ENCODE measurements at places on chromosomes 4 and X. TPM values are rescaled to one million over a fixed set of nuclear protein-coding genes. Genes with fewer than 3 reads are reported as not detected.

The MAGEA12 gene
- not detected for total RNA-seq

The HMX1 gene
- not detected for total RNA-seq

The PPBP gene
- total RNA-seq, result not detected

The NEIL3 gene
- total RNA-seq, result 27.4 TPM

Measured in activated naive CD4-positive, alpha-beta T cell treated with anti-CD3 and anti-CD28 coated beads, Interleukin-2, amount 10 ng/mL, durations not matched to agents 5 hours and 36 hours (primary cell).